ENCODE measurements at places on chromosomes 1 and 21.

- no peak for DNase-seq
These were observed 33.8 kb upstream of the RPL11 start for GRCh38 chr1:23657659-23658275.

DNA sequence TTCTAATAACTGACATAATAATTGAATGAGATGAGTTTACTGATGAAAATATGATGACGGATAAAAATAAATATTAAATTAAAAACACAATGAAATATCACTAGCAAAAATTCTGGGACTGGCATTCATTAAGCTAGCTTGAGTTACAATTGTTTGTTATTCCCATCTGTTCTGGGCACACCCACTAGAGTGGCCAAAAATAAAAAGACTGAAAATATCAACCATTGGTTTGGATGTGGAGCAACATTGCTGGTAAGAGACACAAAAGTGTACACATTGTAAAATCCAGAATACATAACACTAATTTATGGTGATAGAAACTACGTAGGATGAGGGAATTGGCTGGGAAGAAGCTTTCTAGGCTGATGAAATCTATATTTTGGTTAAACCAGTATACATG is 9.6 kb upstream of the NEK7 start:
- DNase-seq: no peak

DNA sequence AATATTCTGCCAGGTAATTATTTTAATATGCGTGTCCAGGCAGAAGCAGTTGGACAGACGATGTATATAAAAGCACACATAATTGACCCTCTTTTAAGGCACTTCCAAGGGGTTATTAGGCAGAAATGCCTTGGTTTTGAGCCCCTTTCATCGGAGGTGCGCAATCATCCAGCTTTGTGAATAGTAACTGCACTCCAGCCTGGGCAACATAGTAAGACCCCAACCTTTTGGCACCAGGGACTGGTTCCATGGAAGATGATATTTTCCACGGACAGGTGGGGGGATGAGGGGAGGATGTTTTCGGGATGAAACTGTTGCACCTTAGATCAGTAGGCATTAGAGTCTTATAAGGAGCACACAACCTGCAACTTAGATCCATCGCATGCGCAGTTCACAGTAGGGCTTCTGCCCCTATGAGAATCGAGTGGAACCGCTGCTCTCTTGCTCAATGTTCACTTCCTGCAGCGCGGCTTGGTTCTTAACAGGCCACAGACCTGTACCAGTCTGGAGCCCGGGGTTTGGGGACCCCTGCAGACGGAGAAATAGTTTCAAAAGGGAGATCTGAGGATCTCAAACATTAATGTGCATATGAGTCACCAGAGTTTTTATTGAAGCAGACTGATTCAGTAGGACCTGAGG is 1.8 kb upstream of the MCOLN2 start:
- DNase-seq: no peak

- DNase-seq: no peak
These were observed 102.5 kb upstream of the L1TD1 start for GRCh38 chr1:62092110-62092509.

DNA sequence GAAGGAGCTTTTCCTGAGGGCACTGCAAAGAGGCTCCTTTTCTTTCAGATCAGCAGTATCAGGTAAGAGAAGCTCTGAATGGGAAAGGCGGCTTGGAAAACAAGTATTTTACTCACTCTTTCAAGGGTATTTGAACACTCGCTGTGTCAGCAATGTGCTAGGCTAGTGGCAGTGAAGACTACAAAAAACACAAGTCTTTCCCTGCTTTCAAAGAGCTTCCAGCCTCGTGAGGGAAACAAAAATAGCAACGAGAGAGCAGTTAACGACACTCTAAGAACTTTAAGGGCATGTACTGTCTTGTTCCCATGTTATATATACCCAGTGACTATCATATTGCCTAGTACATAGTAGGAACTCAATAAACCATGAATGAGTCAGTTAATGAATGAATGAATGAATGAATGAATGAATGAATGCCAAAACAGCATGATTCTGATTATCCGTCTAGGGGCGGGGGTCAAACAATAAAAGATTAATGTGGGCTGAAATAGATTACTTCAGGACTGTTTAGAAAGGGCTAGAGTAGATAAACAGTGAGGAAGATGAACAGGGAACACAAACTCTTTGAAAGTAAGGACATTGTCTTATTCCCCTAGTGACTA is 14.2 kb upstream of the MCOLN3 start:
- no peak for DNase-seq

GRCh38 chr1:157403203-157403602 is 149.1 kb downstream of the FCRL5 start:
- DNase-seq: no peak
